ENCODE measurements at places on chromosomes 11 and 22. TPM values are rescaled to one million over a fixed set of nuclear protein-coding genes. Genes with fewer than 3 reads are reported as not detected.
A peak's percentile ranks its signal among the peaks of the same experiment; 100 is the strongest.

GRCh38 chr11:27612932-27613880 is 87.0 kb downstream of the BDNF start:
- no peaks in the 10 kb centered on the region for H3K27me3 ChIP-seq
- no peaks in the 10 kb centered on the region for H3K36me3 ChIP-seq
- no peak overlapping the region for H3K27ac ChIP-seq
- H3K4me3 ChIP-seq: no peak overlapping the region
- no peaks in the 10 kb centered on the region for H3K4me1 ChIP-seq

GRCh38 chr11:62905296-62905695 is 15.9 kb downstream of the CHRM1 start:
- no peak for DNase-seq
- no peaks in the 10 kb centered on the region for H3K27me3 ChIP-seq
- H3K4me3 ChIP-seq: no peak overlapping the region
- H3K4me1 ChIP-seq: 0 out of 2 replicates have a peak, but pooled peaks cover 3% of the 10 kb centered on the region

- H3K36me3 ChIP-seq: peaks cover 6% of the 10 kb centered on the region
- H3K4me3 ChIP-seq: no peak overlapping the region
- H3K4me1 ChIP-seq: peaks cover 22% of the 10 kb centered on the region
These were observed 56.1 kb downstream of the AMBRA1 start for GRCh38 chr11:46537537-46538295.

GRCh38 chr22:49561976-49562375 is 265.7 kb downstream of the BRD1 start:
- peaks cover 14% of the 10 kb centered on the region for H3K36me3 ChIP-seq
- no peak for DNase-seq
- no peak overlapping the region for H3K4me3 ChIP-seq

DNA sequence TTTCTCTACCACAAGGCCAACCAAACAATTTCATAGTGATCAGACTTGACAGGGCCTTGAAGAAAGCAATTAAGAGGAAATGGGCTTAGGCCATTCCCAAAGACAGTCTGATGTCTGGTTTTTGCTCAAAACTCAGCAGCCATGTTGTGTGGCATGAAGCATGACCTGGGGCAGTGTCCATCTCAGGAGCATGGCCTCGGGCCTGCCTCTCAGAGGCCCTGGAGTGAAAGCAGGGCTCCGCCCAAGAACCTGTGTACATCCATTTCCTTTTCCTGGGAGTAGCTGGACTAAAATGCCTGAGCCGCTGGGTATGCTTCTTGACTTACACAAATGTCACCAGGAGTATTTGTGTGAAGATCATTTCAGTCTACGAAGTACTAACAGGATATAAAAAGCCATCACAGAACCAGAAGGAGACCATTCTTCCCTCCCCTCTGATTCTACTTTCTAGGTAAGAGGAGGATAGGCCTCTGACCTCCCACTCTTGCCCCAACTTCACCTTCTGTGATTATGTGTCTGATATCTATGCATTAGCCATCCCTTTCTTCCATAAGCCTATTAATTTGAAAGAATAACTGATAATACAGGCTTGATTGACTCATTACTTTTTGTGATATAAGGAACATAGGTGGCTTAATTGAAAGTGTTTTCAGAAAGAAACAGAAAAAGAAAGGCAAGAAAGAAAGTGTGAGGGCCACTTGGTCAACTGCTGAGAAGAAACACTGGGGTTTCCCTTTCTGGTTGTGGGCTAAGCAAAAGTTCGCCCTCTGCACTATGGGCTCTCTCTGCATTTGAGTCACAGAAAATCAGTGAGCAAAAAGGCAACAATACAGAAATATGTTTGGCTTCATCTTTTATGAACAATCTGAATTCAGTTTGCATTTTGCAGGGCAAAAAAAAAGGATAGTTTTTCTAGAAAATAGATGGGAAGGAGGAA is 188.6 kb upstream of the MTMR2 start:
- no peak overlapping the region for H3K4me3 ChIP-seq
- no peaks in the 10 kb centered on the region for H3K27me3 ChIP-seq
- no peaks in the 10 kb centered on the region for H3K4me1 ChIP-seq
- no peak for DNase-seq
- H3K36me3 ChIP-seq: no peaks in the 10 kb centered on the region

GRCh38 chr22:27973846-27974245 is 54.8 kb upstream of the PITPNB start:
- no peak overlapping the region for H3K27ac ChIP-seq
- H3K36me3 ChIP-seq: no peaks in the 10 kb centered on the region
- no peaks in the 10 kb centered on the region for H3K4me1 ChIP-seq
- H3K27me3 ChIP-seq: no peaks in the 10 kb centered on the region
- DNase-seq: no peak
- no peak overlapping the region for H3K4me3 ChIP-seq

- H3K27me3 ChIP-seq: no peaks in the 10 kb centered on the region
- no peak overlapping the region for H3K27ac ChIP-seq
- no peak overlapping the region for H3K4me3 ChIP-seq
- no peaks in the 10 kb centered on the region for H3K4me1 ChIP-seq
- H3K36me3 ChIP-seq: no peaks in the 10 kb centered on the region
These were observed 56.6 kb upstream of the FDX1 start for GRCh38 chr11:110373051-110373702.

DNA sequence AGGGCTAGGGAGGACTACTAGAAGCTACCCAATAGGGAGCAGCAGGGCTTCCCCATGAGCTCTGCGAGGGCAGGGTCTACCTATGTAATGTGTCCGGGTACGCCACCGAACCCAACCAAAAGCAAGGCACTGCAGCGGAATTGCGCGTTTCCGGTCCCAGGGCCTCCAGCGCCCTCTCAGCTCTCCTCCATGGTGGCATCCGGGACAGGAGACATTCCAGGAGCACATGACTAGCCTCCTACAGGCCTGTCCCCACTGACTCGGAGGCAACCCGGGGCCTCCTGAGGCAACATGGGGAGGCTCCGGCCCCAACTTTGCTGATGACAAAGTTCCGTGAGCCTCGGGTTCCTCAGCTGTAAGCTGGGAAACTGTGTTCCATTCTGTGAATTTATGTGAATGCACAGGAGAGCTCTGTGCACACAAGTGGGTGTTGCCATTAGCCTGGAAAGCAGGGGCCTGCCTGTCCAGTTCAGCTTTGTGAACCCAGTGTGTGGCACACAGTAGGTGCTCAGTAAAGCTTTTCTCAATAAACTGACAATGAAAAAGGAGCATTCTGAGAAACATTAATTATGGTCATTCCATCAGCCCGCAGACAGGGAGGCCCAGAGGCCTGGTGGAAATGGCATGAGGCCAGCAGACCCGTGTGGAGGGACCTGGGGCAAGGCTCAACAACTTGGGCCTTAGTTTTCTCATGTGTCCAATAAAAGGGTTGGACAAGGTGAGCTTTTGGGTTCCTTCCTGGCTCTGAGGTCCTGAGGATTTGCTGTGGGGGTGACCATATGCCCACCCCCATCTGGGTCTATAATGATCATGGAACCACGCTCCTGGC is 50.3 kb downstream of the CHRDL2 start:
- DNase-seq: no peak
- H3K27me3 ChIP-seq: no peaks in the 10 kb centered on the region
- H3K4me3 ChIP-seq: no peak overlapping the region
- no peaks in the 10 kb centered on the region for H3K4me1 ChIP-seq

- H3K27me3 ChIP-seq: no peaks in the 10 kb centered on the region
- no peak overlapping the region for H3K27ac ChIP-seq
- H3K4me1 ChIP-seq: peaks cover 40% of the 10 kb centered on the region
- DNase-seq: no peak
These were observed 1.2 kb upstream of the GRK2 start for GRCh38 chr11:67264877-67265632.

GRCh38 chr11:129289350-129290040 is 86.2 kb upstream of the BARX2 start:
- DNase-seq: no peak
- H3K27ac ChIP-seq: no peak overlapping the region
- H3K36me3 ChIP-seq: no peaks in the 10 kb centered on the region
- H3K4me3 ChIP-seq: no peak overlapping the region
- H3K4me1 ChIP-seq: no peaks in the 10 kb centered on the region

- no peak overlapping the region for H3K27ac ChIP-seq
- no peaks in the 10 kb centered on the region for H3K36me3 ChIP-seq
- no peaks in the 10 kb centered on the region for H3K4me1 ChIP-seq
- no peak for DNase-seq
These were observed 10.0 kb downstream of the MUC5AC start for GRCh38 chr11:1167751-1168231.

- H3K27ac ChIP-seq: peak overlapping the region; percentile 99
- H3K4me3 ChIP-seq: peak overlapping the region; percentile 72
- H3K4me1 ChIP-seq: peaks cover 100% of the 10 kb centered on the region
- peaks cover 4% of the 10 kb centered on the region for H3K36me3 ChIP-seq
- DNase-seq: no peak
These were observed 628 bp upstream of the IGLL1 start for GRCh38 chr22:23580576-23581259.

- no peak overlapping the region for H3K27ac ChIP-seq
- DNase-seq: no peak
- no peaks in the 10 kb centered on the region for H3K27me3 ChIP-seq
- H3K4me3 ChIP-seq: no peak overlapping the region
These were observed 25.4 kb upstream of the CPT1A start for GRCh38 chr11:68867066-68867465.

DNA sequence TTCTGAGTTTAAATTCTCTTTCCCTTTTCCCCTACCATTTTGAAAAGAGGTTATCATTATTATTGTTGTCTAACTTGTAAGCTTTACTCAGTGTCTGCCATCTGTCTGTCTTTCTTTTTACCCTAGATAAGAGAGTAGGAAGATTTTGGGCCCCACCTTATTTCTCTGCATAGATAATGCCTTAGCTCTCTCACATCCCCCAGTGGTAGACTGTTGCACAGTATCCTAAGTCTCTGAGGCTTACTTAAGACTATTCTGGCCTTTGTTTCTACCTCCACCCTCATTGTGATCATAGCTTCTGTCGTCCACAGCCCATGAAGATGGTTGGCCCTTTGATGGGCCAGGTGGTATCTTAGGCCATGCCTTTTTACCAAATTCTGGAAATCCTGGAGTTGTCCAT is 3.6 kb upstream of the OR51L1 start:
- no peaks in the 10 kb centered on the region for H3K27me3 ChIP-seq
- H3K27ac ChIP-seq: no peak overlapping the region

DNA sequence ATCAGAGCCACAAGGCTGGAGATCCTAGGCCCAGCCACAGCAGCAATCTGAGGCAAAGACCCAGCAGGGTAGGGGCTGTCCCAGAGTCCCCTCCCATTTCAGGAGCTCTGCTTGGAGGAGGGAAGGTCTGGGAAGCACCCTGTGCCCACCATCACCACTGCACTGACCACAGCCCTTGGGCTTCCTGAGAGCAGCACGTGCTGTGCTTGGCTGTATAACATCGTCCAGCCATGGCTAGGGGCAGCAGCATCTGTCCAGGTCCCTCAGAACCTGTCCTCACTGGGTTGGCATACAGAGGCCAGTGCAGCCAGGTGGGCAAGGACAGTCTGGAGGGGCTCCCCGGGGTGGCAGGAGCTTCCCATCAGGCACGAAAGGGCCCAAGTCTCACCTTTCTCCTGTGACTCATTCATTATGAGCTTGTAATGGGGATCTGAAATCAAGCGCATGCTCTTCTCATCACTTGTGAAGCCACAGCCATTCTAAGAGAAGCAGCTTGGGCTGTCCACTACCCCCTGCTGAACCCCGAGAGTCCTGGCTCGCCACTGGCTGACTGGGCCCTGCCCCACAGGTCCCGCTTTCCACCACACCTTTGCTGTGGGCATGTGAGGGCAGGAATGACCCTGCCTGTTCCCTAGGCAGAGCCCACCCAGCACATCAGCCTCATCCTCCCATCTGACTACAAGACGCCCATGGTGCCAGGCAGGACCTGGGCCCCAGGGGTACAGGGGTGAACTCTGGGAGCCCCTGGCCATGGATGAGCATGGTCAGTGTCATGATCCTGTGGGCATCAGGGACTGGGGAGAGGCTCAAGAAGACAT is 83.3 kb downstream of the MED15 start:
- H3K4me3 ChIP-seq: no peak overlapping the region
- H3K27ac ChIP-seq: no peak overlapping the region
- no peaks in the 10 kb centered on the region for H3K36me3 ChIP-seq
- peaks cover 3% of the 10 kb centered on the region for H3K4me1 ChIP-seq

DNA sequence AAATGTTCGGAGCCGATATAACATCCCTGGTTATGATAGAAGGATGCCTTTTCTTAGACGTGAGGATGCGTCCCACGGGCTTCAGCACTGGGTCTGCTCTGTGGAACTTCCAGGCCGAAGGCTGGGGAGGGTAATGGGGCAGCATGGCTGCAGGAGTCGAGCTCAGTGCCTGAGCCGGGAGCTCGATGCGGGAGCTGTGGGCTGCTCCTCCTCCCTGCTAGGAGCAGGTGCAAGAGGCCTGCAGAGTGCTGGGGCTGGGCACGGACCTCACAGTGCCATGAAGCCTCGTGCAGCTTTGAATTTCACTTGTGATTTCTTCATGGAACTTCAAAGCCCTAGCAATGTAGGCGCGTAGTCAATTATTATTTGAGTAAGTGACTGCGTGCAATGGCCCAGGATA is 6.0 kb downstream of the TUBA8 start:
- H3K36me3 ChIP-seq: no peaks in the 10 kb centered on the region
- H3K4me3 ChIP-seq: no peak overlapping the region
- H3K27me3 ChIP-seq: no peaks in the 10 kb centered on the region
- no peaks in the 10 kb centered on the region for H3K4me1 ChIP-seq
- no peak for DNase-seq
- H3K27ac ChIP-seq: no peak overlapping the region

GRCh38 chr11:2553886-2554285 is 109.1 kb downstream of the KCNQ1 start:
- no peaks in the 10 kb centered on the region for H3K36me3 ChIP-seq
- H3K27me3 ChIP-seq: no peaks in the 10 kb centered on the region
- no peak for DNase-seq
- H3K4me3 ChIP-seq: no peak overlapping the region
- H3K27ac ChIP-seq: no peak overlapping the region

DNA sequence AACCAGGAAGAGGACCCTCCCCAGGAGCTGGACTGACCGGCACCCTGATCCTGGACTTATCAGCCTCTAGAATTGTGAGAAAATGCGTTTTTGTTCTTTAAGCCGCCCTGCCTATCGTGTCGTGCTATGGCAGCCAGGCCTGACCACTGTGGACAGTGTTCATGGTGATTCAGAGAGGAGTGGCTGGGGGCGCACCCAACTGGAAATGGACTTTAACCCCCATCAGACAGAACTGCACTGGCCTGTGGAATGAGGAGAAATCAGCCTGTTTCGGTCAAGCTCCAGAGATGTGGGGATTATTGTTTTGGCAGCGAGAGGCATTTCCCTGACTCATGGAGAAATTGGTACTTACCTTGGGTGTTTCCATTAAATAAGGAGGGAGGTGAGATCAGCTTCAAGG is 1437.8 kb downstream of the BRD1 start:
- no peaks in the 10 kb centered on the region for H3K36me3 ChIP-seq
- DNase-seq: no peak
- H3K4me1 ChIP-seq: no peaks in the 10 kb centered on the region
- H3K27me3 ChIP-seq: no peaks in the 10 kb centered on the region

Gene PACSIN3
- total RNA-seq: 1.1 TPM

Gene RAC2
- 251 TPM for total RNA-seq

Gene PIH1D2
- total RNA-seq: 1.3 TPM

Gene FXYD6
- not detected for total RNA-seq

Gene CST6
- not detected for total RNA-seq

Gene CREB3L1
- not detected for total RNA-seq

Gene ZNF70
- 8.5 TPM for total RNA-seq
